ENCODE measurements at places on chromosomes 5 and 9.

- no peak for DNase-seq
Measured at GRCh38 chr5:174084691-174085154, 39.2 kb downstream of the NSG2 start.

DNA sequence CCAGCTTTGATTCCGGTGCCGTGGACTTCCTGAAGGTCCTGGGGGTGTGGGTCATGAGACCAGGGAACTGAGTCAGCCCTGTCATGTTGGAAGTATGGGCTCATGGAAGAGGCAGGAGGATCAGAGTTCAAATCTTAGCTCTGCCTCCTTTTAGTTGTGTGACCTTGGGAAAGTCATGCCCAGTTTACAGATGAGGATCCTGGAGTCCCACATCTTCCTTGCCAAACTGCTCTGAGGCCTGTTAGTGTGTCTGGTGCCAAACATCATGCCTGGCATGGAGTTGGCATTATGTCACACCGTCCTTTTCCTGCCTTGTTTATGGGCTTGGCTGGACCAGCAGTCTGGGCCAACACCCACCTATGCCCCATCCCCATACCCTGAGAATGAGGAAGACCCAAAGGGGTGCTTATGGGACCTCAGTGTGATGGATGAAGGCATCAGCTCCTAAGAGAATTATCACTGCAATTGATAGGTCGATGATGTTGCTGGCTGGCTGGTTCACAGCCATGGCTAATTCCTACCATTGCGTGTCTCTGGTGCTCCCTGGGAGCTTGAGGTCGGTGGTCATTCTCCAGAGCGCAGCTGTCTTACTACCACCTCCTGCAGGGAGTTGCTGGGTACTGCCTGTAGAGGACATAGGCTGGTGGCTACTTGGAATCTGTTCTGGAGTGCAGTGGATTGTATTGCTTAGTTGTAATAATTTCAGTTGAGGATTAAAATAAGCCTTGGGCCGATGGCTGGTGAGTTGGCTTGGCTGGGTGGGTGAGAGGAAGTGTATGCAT is 140.5 kb upstream of the PITX1 start:
- DNase-seq = no peak

DNA sequence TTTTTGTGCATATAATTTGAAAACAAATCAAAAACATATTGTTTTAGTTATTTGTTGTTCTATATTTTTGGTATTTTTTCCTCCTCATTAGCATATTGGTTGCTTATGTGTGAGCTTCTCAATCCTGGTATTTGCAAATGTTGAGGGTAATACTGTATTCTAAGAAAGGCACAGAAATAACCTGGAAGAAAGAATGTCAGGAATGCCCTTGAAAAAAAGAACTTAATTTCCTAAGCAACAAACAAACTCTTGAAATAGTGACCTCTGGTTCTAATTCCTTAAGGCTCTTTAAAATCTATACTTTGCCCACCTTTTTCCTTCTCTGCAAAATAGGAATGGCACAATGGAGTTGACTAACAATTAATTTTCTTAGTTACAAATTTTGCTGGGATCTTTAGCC is 117.5 kb downstream of the HMHB1 start:
- DNase-seq = no peak

DNA sequence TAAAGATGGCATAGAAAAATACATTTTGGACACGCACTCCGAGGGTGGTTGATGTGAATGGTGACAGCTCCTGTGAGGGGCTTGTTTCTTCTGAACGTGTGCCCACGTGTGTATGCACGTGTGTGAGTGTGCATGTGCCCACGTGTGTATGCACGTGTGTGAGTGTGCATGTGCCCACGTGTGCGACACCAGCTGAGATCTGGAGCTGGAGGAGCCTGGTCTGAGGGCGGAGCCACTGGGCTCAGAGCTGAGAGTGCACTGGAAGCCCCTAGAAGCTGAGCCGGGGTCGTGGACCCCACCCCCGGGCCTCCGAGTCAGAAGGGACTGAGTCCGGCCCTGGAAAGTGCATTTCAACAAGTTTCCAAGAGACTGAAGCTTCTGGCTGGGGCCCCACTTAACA is 282.5 kb upstream of the IRX4 start:
- no peak for DNase-seq

DNA sequence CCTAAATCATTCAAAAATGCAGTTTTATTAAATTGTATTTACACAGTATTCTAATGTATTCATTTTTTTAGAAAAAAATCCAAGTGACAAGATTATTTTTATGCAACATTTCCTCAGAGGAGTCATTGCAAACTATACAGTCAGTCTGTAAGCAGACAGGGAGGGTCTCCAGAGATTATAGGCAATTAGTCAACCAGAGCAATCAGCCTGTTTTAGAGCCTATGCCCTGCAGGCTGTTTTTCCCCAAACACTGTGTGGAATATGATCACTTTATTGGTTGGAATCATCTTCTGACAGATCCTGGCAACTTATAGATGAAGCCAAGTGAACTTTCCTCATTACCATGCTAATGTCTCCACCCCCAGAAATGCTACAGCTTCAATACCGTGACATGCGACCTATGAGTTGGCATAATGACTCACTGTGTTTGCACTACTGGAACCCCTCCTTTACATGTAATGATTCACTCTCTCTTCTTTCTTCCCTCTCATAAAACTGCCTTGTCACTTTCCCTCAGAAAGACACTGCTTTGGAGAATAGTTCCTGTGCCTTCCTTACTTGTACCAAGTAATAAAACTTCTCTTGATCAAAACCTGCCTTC is 577.7 kb upstream of the FTMT start:
- DNase-seq = no peak

GRCh38 chr5:139088024-139088423 is 110.1 kb downstream of the SIL1 start:
- no peak for DNase-seq
